ENCODE measurements at places on chromosomes 6 and 20.

- DNase-seq = no peak
Observed at GRCh38 chr6:33762713-33763112, 16.0 kb upstream of the IP6K3 start.

DNA sequence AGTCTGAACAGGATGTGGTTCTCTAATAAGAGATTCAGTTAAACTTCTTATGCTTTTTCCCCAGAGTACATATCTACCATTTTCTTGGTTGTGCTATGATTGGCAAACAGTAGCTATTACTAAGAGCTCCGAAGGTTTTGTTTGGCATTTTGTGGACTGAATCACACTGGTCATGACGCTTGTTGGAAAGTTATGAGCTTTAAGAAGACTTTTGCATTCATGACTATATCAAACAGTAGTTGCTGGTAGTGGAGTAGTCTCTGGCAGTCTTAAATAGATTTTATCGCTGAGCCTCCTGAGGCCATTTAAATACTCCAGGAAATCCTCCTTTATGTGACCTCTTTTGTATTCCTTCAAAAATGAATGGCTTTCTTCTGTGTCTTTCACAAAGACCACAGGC is 40.8 kb downstream of the CCDC170 start:
- DNase-seq = no peak

DNA sequence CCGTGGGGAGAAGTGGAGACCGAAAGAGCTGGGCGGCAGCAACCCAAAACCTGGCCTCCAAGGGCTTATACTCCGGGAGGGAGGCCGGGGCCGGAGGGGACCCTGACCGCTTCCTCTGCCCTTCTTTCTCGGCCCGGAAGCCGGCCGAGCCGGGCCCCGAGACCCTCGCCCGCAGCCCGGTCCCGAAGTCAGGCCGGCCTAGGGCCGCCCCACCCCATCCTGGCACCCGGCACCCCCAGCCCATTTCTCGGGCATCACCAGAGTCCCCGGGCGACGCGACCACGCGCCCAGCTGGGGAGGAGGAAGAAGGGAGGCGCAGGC is 572 bp upstream of the ZDHHC14 start:
- no peak for DNase-seq

- DNase-seq = no peak
Observed at GRCh38 chr6:146913842-146914488, 290.3 kb upstream of the STXBP5 start.

DNA sequence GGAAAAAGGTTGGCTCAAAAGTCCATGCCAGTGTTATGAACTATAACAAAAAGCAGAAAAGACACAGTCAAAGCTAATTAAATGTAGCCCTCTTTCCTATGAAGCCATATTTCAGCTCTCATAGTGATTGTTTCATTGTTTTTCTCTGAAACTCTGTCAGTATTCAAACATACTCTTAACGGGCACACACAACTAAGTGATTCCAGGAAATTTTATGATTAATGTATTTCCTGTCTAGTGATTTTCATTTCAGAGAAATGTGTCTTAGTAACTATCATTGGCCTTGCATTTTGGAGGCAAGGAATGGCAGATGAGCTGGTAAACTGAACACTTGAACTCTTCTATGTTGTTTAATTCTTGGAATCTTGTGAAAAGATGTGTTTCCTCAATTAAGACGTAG is 68.0 kb downstream of the CLVS2 start:
- no peak for DNase-seq

DNA sequence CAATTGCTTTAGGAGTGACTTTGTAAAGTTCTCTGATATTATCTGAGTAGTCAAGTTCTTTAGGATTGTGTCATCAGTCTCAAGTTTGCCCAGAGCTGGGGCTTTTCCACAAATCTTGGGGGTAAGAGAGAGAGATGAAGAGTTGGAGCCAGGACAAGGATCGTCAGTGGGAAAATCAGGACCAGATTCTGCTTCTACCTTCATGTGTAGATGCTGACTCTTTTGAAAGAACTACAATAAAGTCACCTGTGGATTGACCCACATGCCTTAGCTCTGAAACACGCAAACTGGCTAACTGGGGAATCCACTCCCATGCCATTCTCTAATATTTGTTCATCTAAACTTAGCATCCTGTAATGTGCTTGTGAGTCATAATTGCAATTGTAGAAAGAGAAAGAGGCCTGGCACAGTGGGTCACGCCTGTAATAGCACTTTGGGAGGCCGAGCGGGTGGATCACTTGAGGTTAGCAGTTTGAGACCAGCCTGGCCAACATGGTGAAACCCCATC is 15.6 kb upstream of the BICRAL start:
- DNase-seq = no peak

GRCh38 chr6:29886701-29887100 is 55.6 kb upstream of the HLA-A start:
- no peak for DNase-seq

- peak; percentile 26 for DNase-seq
Observed at GRCh38 chr6:31575335-31575901, at the start of gene TNF. TSS of gene TNF (plus strand) at chr6:31575565. CDS start at chr6:31575742, 177 bp downstream.
